Inflammatory macrophage treated with lipopolysaccharide for 4 hours (primary cell): ENCODE measurements at places on chromosomes 2 and 18.

DNA sequence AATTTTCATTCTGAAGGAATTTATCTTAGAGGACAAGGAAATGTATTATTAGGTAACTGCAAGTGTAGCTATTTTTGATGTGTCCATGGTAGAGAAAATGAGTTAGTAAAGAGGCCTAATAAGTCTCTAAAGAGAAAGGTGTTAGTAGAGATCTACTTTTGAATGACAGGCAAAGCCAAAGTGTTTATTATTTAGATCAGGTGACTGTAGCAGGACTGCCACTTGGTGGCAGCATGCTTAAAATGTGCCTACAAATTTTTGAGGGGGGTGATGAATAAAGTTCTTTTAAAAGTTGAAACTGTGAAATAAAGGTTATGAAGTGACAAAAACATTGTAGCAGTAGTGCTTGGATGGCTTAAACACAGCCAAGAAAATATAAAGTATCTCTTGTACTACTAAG is 421.5 kb upstream of the MEIS1 start:
- peak; percentile 3 for DNase-seq

- no peak for DNase-seq
These were observed 35.1 kb downstream of the ITGB1BP1 start for GRCh38 chr2:9388199-9388681.

DNA sequence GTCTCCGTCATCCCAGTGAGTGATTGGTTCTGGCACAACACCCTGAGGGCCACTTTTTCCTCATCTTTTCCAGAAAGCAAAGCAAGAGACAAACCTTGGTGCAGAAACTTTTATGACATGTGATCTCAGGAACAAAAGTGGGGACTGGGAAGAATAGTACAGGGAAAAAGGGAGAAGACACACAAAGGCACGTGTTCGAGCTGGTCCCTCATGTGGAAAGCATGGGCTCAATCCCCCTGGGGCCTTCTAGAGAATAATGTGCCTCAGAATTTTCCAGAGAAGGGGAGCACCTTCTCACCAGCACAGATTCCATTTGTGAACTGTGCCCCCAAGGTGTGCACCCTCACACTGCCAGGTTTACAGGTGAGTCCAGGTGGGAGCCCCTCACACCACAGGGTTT is 312.6 kb downstream of the FBXO15 start:
- DNase-seq, result no peak

DNA sequence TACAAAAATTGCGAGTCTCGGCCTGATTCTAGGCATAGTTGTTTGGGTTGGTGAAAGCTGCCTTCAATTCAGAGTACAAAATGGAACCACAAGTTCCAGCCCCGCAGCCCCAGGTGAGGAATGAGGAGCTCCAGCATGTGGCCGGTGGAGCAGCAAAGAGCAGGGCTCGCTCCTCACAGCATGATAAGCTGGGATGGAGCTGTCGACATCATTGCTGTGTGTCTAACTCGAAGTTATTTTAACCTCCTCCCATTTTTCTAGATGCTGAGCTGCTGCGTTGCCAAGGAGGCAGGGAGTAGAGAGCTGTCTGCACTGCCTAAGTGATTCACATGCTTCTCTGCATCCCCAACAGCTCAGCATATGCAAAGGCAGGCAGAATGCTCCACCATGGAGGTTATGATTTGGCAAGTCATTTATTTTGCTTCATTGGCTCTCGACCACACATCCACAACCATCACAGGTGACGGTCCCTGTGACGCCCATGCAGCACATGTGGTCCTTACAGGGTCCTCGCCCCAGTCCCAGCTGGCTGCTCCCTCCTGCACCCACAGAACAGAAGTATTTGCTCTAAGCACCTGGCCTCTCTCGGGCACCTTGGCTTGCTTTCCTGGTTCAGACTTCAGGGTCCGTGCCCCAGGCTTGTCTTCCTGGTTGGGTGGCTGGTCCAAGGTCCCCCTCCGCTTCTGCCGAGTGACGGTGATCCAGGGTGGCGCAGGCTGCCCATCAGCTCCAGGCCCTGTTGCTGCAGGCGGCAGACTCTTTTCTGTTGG is 66.0 kb upstream of the MGAT4A start:
- no peak for DNase-seq

DNA sequence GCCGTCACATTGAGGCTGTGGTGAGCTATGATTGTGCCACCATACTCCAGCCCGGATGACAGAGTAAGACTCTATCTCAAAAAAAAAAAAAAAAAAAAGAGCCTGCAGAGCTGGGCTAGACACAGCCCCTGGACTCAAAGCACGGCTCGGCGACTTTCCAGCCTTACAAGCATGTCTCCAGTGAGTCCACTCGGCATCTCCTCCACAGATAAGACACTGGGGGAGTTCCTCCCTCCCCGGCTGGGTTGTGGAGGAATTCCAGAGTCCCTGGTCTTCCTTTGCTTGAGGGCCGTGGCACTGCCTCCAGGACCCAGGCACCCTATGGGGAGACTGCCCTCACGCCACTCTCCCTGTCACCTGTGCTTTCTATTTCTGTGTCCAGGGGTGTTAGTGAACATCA is 30.9 kb upstream of the RPL31 start:
- DNase-seq, result no peak

DNA sequence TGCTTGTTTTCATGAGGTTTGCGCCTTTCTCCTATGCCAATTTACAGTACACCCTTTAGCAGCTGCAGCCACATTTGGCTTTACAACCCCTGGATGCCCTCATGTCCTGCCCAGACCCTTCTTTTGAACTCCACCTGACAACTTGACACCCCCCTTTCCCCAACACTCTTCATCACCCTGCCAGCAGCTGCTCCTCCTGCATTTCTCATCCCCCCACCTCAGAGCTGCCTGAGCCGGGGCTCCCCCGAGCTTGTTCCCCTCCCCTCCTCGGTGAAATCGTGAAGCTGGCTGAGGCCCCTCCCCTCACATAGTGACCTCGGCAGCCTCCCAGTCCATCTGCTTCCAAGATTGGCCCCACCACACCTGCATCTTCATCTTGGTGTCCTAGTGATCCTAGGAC is 40.5 kb downstream of the LRRFIP1 start:
- DNase-seq, result no peak

DNA sequence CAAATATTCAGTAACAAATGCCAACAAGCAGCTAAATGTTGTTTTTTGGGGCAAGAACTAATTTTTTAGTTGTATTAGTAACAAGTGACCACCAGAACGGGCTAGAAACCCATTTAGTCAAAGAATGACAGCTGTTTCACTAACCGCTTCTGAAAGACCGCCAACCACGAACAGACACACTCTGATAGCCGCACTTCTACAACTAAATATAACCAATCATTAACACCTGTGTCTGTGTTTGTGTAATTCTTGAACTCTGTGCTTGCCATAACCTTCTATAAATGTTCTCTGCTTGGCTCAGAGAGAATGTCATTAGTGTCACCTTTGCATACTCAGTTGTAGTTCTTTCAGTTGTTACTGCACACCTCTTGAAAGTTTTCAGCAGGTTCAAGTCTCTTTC is 526.3 kb upstream of the LRRTM1 start:
- no peak for DNase-seq

DNA sequence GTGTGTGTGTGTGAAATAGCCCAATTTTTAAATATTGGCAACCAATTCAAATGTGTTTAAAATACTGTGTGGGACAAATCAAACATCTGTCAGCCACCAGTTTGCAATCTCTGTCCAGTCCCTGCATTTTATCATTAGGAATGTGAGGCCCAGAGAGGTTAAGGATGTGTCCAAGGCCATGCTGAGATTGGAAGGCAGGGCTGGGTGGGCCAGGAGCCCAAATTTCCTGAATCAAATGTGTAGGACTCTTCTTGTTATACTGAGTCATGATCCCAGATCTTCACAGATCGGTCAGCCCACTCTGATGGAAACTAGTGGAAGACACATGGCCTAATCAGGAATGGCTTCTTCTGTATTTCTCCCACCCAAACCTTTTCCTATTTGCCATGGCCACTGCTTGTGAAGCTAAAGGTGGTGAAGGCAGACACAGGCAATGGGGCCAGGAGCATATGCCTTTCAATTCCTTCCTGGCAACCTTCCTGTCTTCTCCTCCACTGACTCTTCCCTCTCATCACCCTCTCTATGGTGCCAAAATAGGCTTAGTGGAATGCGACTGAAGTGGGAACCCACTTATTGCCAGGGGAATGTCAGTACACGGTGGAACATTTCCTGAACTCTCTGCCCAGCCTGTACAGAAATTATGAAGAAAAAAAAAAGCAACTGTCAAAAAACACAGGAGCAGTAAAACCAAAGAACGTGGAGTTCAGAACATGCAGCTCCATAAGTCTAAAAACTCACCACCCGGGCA is 35.5 kb downstream of the ZEB2 start:
- no peak for DNase-seq

GRCh38 chr2:119579424-119580295 is 35.4 kb downstream of the CFAP221 start:
- DNase-seq, result no peak

GRCh38 chr2:84741182-84741822 is 139.6 kb downstream of the TRABD2A start:
- DNase-seq, result no peak

- DNase-seq, result no peak
These were observed 14.1 kb upstream of the TMEFF2 start for GRCh38 chr2:192208848-192209247.

DNA sequence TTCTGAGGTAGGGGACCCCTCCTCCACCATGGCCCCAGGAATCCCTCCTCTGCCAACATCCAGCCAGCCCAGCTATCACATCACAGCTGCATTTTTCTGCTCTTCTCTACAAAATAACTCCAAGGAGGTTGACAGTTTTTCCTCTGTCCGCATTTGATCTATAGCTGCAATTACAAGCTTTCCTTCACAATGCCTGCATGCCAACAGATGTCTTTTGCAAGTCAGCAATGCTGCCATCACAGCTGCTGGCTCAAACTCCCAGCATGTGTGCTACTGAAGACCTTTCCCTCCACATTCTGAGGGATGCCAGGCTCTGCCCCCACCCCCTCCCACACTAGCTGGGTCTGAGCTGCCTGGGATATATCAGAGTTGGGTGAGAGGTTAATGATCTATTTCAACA is 51.7 kb downstream of the MCFD2 start:
- DNase-seq, result no peak

DNA sequence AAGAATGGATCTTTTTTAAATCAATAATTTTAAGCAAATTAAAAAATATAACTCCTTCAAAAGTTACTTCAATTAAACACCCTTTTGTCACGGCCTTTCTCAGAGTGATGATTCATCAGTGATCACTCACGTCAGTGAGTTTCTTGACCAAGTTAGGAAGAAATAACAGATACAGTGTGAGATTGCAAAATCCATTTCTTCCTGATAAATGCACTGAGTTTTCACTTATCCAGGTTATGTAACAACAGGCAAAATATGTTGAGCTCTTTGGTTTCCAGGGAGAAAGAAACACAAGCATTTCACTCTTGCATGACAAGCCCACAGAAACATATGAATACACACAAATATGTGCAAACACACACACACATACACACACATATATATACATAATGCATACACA is 195.9 kb upstream of the CYRIA start:
- DNase-seq, result peak; percentile 93

- DNase-seq, result no peak
These were observed 65.7 kb downstream of the MCFD2 start for GRCh38 chr2:46849721-46850556.

DNA sequence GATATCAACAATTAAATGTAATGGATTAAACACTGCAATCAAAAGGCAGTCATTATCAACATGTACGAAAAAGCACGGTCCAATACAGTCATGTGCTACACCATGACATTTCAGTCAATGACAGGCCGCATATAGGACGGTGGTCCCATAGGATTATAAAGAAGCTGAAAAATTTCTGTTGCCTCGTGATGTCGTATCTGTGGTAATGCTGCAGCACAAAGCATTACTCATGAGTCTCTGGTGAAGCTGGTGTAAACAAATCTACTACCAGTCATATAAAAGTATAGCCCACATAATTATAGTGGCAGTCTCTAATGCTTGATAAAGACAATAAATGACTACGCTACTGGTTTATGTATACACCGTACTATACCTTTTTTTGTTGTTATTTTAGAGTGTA is 58.4 kb downstream of the RABL2A start:
- DNase-seq, result no peak

GRCh38 chr2:86035883-86036668 is 69.6 kb downstream of the POLR1A start:
- peak; percentile 93 for DNase-seq

GRCh38 chr2:224211791-224212190 is 172.7 kb upstream of the SERPINE2 start:
- peak; percentile 33 for DNase-seq

DNA sequence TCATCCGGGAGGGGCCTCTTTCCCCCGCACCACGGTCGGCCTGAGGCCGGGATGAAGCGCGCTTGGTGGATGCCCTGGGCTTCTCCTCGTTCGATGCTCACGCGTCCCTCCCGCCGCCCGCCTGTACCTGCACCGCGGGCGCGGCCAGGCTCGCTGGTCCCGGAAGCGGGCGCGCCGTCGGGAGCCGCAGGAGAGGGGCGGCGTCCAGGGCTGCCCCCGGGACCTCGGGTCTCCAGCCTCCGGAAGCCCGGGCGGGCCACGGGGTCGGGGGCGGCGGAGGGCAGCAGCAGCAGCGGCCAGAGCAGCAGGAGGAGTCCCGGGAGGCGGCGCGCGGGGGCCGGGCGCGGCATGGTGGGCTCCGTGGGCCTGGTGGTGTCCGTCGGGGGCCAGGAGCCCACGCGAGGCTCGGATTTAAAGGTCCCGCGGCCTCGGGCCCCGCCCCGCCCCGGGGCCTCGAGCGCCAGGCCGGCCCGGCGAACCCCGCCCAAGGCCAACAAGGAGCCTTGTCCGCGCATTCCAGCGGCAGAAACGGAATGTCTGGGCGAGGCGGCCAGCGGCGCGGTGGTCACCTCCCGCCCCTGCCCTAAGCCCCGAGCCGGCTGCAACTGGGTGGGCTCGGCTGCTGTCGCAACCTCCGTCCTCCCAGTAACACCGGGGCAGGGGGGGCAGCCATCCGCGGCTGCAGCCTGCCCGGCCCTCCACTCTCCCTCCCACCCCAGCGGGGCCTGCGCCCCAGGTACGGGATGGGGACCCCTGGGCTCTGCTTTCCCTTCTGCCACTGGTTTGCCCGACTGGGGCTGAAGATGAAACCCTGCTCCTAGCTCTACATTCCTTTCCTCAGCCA is at the start of gene MATN3:
TSS of gene MATN3 (minus strand) at position 387 of the 844 bp plus-strand sequence. CDS start at position 350, 37 bp downstream.
- DNase-seq, result no peak

DNA sequence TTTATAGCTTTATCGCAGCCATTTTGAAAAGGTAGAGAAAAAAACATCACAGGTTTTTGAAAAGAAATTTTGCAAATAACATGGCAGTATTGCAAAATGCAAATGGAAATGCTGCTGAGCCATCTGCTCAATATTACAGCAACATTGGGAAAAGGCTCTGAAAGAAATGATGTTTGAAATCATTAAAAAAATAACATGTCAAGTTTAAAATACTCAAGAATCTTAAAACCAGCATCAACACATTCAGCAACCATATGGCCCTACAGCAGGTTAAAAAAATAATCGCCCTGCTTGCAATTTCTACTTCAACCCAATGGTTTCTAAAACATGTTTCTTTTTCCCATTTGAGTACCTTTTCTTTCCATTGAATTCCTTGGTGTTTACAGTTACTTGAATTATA is 289.4 kb downstream of the AFF3 start:
- DNase-seq, result no peak

DNA sequence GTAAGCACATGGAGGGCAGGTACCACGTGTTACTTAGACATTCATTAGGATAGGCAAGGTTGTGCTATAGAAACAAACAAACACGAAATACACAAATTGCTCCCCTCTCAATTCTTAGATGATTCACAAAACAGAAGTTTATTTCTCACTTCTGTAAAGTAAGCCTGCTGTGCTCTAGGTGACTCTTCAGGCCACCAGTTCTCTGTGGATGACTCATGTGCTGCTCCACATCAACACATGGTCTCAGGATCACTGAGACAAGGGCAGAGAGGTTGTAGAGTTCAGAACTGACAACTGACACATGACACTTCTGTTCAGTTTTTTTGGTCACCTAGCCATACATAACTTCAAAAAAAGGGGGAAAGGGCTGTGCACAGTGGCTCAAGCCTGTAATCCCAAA is 70.6 kb downstream of the DAW1 start:
- peak; percentile 8 for DNase-seq
